CD8-positive, alpha-beta memory T cell (primary cell): ENCODE measurements at places on chromosomes 2 and 18.

- H3K36me3 ChIP-seq = no peaks in the 10 kb centered on the region
- no peak overlapping the region for H3K27ac ChIP-seq
- no peaks in the 10 kb centered on the region for H3K4me1 ChIP-seq
- H3K27me3 ChIP-seq = no peaks in the 10 kb centered on the region
- H3K4me3 ChIP-seq = no peak overlapping the region
- DNase-seq = no peak
Observed at GRCh38 chr2:29050591-29050990, 23.7 kb downstream of the PCARE start.

DNA sequence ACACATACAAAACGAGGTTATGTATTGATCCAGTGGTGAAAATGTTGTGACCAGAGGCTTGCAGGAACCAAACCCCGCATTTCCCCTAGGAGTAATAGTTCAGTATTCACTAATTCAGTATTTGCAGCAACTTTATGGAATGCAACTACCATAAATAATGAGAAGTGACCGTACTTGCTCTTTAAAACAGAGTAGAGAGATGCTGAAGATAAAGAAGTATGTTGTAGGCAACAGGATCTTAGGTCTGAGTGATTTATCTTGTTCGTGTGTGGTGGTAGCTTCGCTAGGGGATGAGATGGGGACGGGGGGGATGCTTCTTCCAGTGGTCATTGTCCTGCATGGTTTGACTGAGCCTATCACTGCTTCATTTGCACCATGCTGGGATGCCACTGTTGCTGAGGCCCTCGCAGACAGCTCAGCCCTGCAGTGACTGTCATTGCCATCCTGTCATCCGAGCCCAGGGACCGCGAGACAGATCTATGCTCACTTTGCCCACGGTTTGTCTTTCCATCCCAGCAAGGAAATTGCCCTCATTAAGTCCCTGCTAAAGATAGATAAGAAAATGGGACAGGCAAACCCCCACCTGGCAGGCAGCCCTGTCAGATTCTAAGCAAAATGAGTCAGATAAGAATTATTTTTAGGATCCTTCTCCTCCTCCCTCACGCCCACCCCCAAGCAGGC, 181.3 kb downstream of the CTIF start:
- H3K4me1 ChIP-seq = no peaks in the 10 kb centered on the region
- no peak overlapping the region for H3K27ac ChIP-seq
- H3K4me3 ChIP-seq = no peak overlapping the region
- no peak for DNase-seq

GRCh38 chr2:88693911-88694414, 2.5 kb downstream of the RPIA start:
- no peak overlapping the region for H3K4me3 ChIP-seq
- H3K27me3 ChIP-seq = no peaks in the 10 kb centered on the region
- H3K27ac ChIP-seq = no peak overlapping the region
- H3K4me1 ChIP-seq = peaks cover 46% of the 10 kb centered on the region
- no peak for DNase-seq

DNA sequence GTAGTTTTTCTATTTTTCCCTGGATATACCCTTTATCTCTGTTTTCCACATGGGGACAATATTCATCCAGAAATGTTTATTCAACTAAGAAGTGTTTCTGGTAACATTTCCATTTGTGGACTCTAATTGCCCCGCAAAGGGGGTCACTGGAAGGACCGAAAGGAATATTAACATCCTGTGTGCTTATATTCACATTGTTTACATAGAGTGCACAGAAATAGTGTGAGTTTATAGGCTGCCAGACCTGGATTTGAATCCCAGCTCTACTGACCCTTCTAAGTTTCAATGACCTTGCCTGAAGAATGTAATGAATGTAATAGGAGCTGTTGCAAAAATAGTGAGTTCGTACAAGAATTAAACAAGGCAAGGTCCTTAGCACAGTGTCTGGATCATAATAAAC, 152.9 kb upstream of the NCKAP5 start:
- no peaks in the 10 kb centered on the region for H3K27me3 ChIP-seq
- H3K27ac ChIP-seq = no peak overlapping the region
- no peaks in the 10 kb centered on the region for H3K36me3 ChIP-seq
- no peaks in the 10 kb centered on the region for H3K4me1 ChIP-seq
- H3K4me3 ChIP-seq = no peak overlapping the region

DNA sequence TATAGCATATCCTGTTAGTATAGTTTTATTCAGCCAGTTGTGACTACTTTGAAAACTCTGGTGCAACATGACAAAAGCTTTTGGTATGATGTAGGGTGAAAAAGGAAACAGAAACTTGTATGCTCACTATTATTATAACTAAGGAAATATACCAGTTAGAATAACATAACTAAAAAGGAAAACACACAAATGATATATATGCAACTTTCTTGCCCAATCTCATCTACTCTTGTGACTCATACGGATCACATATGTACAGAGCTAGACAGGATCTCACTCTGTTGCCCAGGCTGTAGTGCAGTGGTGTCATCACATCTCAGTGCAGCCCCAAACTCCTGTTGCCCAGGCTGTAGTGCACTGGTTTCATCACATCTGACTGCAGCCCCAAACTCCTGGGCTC, 12.4 kb upstream of the TLK1 start:
- H3K4me1 ChIP-seq = no peaks in the 10 kb centered on the region
- no peaks in the 10 kb centered on the region for H3K36me3 ChIP-seq
- H3K27ac ChIP-seq = no peak overlapping the region

DNA sequence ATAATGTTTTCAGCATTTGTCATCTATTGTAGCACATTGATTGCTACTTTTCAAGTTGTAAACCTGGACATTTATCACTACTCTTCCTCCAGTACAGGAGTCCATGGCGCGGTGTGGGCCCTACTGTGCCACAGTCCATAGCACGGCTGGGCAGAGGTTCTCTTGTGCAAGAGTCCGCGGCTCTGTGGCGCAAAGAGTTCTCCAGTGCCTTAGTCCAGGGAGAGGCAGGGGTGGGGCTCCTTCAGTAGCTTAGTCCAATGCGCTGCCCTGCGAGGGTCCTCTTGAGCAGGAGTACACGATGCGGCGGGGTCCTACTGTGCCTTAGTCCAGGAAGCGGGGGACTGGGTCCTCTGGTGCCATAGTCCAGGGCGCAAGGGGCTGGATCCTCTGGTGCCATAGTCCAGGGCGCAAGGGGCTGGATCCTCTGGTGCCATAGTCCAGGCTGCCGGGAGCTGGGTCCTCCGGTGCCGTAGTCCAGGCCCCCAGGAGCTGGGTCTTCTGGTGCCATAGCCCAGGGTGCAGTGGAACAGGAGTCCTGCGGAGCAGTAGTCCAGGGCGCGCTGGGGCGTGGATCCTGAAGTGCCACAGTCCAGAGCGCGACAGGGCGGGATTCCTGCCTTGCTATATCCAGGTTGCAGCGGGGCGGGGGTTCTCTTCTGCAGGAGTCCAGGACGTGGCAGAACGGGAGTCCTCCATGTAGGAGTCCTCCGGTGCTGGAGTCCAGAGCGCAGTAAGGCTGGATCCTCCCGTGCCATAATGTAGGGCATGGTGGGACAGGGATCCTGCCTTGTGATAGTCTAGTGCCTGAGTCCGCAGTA, 129.3 kb downstream of the CCDC74A start:
- H3K27ac ChIP-seq = no peak overlapping the region
- no peaks in the 10 kb centered on the region for H3K36me3 ChIP-seq
- no peak for DNase-seq

DNA sequence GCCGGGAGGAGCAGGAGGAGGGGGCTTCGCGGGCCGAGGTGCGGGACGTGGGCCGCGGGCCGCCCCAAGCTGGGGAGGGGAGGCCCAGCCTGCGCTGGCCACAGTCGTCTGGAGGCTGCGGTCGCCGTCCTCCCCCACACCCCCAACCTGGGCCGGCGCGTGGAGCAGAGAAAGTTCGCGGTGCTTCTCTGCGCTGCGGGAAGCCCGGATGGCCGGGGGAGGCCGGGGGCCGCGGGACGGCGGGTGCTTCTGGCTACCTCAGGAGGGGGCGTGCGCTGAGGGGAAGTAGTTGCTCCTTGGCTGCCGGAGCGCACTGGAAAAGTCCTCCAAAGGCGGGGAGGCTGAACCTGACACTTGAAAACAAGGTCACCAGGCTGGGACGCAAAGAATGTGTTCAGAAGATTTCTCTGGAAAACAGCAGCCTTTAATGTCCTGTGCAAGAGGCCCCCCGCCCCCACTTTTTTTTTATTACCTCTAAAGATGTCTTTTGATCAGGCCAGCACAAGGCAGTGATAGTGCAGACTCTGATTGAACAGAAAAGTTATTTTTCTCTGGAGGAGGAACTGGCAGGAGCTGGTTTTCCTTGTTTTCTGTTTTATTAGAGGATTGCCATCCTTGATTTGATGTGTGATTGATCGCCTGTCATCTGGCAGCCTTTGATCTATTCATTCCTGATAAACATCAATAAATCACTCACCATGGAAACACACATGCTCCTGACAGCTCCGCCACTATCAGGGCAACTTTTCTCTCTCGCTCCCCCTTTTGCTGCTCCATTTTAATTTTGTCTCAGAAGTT, 1.6 kb downstream of the TSHZ1 start:
- H3K27ac ChIP-seq = peak overlapping the region; percentile 7
- H3K27me3 ChIP-seq = no peaks in the 10 kb centered on the region
- peaks cover 57% of the 10 kb centered on the region for H3K4me1 ChIP-seq
- peak; percentile 54 for DNase-seq
- no peaks in the 10 kb centered on the region for H3K36me3 ChIP-seq

- peaks cover 4% of the 10 kb centered on the region for H3K4me1 ChIP-seq
- H3K36me3 ChIP-seq = no peaks in the 10 kb centered on the region
- no peak overlapping the region for H3K4me3 ChIP-seq
- no peaks in the 10 kb centered on the region for H3K27me3 ChIP-seq
- no peak overlapping the region for H3K27ac ChIP-seq
Observed at GRCh38 chr2:44163777-44164176, 4.9 kb upstream of the PPM1B start.

GRCh38 chr2:50397992-50398765, 633.8 kb downstream of the NRXN1 start:
- H3K4me3 ChIP-seq = no peak overlapping the region
- DNase-seq = no peak
- no peaks in the 10 kb centered on the region for H3K4me1 ChIP-seq
- H3K27ac ChIP-seq = no peak overlapping the region
- no peaks in the 10 kb centered on the region for H3K27me3 ChIP-seq

DNA sequence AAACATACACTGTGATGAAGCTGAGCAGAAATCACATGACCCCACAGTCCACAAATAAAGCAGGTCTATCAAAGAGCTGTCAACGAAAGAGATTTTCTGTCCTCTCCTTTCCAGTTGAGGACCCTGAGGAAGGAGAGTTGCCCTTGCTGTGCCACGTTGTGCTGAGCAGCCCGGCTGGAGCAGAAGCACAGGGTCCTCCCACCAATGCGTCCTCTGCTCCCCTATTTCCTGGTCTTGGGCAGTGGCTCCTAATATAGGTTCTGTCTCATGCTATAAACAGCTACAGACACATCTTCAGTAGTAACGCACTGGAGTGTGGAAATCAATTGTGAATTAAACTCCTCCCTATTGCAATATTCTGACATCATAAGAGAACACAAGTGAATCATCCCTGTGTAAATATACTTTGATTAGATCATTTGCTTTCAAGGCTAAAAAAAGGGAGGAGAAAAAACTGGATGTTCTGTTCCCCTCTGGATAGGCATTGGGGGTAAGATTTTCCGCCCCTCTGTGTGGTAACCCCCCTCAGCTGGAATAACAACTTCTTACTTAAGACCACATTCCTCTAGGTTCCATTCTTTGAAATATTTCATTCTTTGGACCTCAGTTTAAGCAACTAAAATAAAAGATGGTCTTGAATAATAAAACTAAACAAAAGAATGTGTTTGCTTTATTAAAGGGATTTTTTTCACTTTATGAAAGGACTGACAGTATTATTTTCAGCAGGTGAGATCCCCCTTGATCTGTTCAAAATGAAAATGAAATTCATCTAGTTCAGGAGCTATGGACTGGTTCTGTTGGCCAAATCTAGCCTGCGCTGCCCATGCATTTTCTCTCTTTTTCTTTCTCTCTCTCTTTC, 8.3 kb upstream of the RHOB start:
- no peaks in the 10 kb centered on the region for H3K36me3 ChIP-seq
- DNase-seq = no peak
- no peak overlapping the region for H3K4me3 ChIP-seq
- H3K27ac ChIP-seq = no peak overlapping the region

DNA sequence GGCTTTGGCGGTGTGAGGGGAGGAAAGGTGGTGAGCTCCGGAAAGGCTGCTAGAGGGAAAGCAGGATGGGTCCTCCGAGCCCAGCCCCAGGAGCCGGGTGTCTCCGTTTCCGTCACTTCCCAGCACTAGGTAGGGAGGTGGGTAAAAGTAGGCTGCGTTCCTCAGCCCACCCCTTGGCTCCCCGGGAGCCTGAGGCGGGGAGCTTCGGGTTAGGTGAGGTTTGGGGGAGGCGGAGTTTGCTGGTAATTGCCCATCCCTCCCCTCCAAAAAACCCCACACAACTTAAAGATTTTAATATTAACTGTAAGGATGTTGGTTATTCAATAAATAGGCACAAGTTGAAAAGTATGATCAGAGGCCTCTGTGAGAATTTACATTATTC, 552 bp upstream of the ATF2 start:
- no peak for DNase-seq
- H3K27ac ChIP-seq = peak overlapping the region; percentile 96
- peaks cover 26% of the 10 kb centered on the region for H3K4me1 ChIP-seq
- no peaks in the 10 kb centered on the region for H3K36me3 ChIP-seq

DNA sequence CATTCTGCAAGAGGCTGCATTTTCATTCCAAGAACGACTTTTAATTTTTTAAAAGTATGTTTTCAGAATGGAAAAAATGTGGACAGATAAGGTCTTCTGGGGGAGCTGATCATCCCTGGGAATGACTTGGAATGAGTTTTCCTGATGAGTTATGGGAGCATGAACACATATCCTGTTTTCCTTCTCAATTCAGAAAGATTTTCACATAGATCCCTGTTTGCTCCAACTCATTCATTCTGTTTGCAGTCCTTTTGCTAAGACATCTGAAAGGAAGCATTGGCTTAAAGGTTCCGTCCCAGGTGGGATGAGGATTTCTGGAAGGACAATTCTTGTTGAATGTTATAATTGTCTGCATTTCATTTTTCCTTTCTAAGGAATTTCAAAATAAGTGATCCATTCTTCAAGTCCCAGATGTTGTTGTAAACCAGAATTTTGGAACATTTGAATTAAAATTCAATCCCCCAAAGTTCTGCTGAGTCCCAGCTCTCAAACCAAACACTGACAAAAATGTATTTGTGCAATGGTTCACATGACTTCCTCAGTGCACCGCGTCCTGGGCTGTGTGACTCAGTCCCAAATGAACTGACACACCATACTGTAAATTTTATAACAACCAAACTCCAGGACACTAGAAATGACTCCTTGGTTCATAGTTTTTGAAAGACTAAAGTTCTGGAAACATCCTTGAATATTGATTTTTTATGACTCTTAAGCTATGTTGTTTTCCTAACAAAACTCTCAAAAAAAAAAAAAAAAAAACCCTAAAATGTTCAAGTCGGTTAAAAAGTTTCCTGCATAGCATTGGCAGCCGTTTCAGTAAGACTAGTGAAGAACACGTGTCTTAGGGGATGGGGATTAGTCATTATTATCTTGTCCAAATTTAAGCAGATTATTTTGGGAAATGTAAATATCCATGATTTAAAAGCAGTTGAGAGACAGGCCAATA, 281.8 kb upstream of the TCF4 start:
- DNase-seq = no peak
- H3K27me3 ChIP-seq = no peaks in the 10 kb centered on the region
- no peak overlapping the region for H3K27ac ChIP-seq
- H3K4me3 ChIP-seq = no peak overlapping the region
- no peaks in the 10 kb centered on the region for H3K36me3 ChIP-seq
